ENCODE measurements at places on chromosomes 2 and 18. TPM values are rescaled to one million over a fixed set of nuclear protein-coding genes. Genes with fewer than 3 reads are reported as not detected.

WDSUB1 gene
- total RNA-seq, result 23.2 TPM

PDK1 gene
- 23.3 TPM for total RNA-seq

STK17B gene
- 31.0 TPM for total RNA-seq

MARCHF4 gene
- total RNA-seq, result 0.39 TPM

UGT1A4 gene
- total RNA-seq, result 0.39 TPM

GALNT5 gene
- total RNA-seq, result 16.5 TPM

MBD1 gene
- total RNA-seq, result 67.5 TPM

ABCA12 gene
- total RNA-seq, result 12.6 TPM

NABP1 gene
- total RNA-seq, result 42.3 TPM

ZAP70 gene
- not detected for total RNA-seq

TIA1 gene
- total RNA-seq, result 61.4 TPM

IGFBP5 gene
- total RNA-seq, result 3.0 TPM

DPYSL5 gene
- total RNA-seq, result not detected

KRTCAP3 gene
- 8.2 TPM for total RNA-seq

ACAA2 gene
- total RNA-seq, result 51.0 TPM

SLC19A3 gene
- 1.2 TPM for total RNA-seq

VWC2L gene
- under 0.01 TPM for total RNA-seq

TBR1 gene
- total RNA-seq, result not detected

CCDC74A gene
- total RNA-seq, result 5.2 TPM

All from placental epithelial cell (primary cell).